ENCODE measurements at places on chromosomes 16 and 17.
A peak's percentile ranks its signal among the peaks of the same experiment; 100 is the strongest.

- DNase-seq = peak; percentile 96
Measured at GRCh38 chr17:47946929-47947397, 5.6 kb downstream of the PNPO start.

GRCh38 chr16:68073902-68074760 lies 11.0 kb upstream of the NFATC3 start:
- DNase-seq = no peak

GRCh38 chr16:82368041-82368440 lies 198.0 kb upstream of the MPHOSPH6 start:
- peak; percentile 41 for DNase-seq

- no peak for DNase-seq
Measured at GRCh38 chr16:22063888-22064467, 28.4 kb upstream of the VWA3A start.

DNA sequence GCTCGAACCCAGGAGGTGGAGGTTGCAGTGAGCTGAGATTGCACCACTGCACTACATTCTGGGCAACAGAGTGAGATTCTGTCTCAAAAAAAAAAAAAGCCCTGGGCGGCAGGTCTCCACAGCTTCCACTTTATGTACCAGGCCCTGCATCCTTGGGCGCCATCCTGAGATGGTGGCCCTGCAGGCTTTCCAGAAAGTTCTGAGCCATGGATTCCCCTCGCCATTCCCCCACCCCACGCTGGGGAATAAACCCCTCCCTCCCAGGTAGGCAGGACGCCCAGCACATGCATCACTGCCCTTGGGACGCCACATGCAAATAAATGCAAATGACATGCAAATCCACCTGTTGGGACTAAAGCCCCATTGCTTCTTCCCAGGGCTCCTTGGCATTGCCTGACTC lies 13.8 kb upstream of the ZNF469 start:
- DNase-seq = no peak

GRCh38 chr16:84453061-84453752 lies 51.3 kb downstream of the MEAK7 start:
- DNase-seq = no peak

- DNase-seq = no peak
Measured at GRCh38 chr17:6521586-6521985, 34.8 kb downstream of the PITPNM3 start.

- DNase-seq = no peak
Measured at GRCh38 chr16:72646615-72647014, 401.3 kb downstream of the ZFHX3 start.

DNA sequence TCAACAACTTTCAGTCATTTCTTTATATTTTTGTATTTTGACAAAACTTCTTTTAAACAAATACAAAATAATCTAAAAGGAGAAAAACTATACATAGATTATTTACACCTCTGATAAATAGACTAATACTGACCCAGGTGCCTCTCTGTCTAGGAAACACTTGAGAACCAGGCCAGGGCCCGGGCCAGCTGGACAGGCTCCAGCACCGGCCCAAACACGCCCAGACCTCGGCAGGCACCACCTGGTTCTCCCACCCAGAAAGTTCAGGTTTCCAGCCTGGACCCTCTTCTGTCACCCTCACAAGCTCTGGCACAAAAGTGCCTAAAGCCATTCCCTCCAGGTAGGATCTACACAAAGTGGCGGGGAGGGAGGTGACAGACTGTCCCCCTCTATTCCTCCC lies 97.0 kb upstream of the DNAH17 start:
- DNase-seq = no peak

Measured in HTR-8/SVneo (cell line).